ENCODE measurements at places on chromosomes 5 and 9. TPM values are rescaled to one million over a fixed set of nuclear protein-coding genes. Genes with fewer than 3 reads are reported as not detected.

GRCh38 chr9:124355039-124355940 is 60.0 kb downstream of the PSMB7 start:
- no peak for DNase-seq

Gene OMD
- total RNA-seq, result 2.5 TPM

GRCh38 chr5:56522960-56523359 is 289.8 kb upstream of the ANKRD55 start:
- no peak for DNase-seq

DNA sequence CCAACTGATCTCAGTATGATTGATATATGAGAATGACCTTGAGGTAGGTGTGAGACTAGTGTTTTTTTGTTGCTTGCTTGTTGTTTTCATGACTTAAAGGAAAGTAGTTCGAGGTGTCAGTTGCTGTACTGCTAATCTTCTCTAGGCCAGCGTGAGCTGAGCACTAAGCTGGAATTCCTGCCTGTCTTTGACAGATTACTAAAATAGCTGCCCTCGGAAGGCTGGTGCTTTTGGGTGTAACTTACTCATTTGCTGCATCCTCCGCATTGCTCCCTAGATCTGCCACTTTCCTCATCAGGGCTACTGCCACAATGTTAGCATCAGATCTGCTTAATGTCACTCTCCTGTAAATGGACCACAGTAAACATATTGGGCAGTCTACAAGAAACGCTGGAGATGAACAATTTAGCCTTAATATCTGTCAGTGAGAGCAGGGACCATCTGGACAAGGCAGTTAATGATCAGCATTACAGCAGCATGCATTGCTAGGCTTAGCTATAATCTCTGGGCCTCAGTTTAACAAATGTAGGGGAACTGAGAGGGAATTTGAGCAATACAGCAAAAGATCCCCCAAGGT is 106.6 kb upstream of the CDH6 start:
- DNase-seq, result no peak

DNA sequence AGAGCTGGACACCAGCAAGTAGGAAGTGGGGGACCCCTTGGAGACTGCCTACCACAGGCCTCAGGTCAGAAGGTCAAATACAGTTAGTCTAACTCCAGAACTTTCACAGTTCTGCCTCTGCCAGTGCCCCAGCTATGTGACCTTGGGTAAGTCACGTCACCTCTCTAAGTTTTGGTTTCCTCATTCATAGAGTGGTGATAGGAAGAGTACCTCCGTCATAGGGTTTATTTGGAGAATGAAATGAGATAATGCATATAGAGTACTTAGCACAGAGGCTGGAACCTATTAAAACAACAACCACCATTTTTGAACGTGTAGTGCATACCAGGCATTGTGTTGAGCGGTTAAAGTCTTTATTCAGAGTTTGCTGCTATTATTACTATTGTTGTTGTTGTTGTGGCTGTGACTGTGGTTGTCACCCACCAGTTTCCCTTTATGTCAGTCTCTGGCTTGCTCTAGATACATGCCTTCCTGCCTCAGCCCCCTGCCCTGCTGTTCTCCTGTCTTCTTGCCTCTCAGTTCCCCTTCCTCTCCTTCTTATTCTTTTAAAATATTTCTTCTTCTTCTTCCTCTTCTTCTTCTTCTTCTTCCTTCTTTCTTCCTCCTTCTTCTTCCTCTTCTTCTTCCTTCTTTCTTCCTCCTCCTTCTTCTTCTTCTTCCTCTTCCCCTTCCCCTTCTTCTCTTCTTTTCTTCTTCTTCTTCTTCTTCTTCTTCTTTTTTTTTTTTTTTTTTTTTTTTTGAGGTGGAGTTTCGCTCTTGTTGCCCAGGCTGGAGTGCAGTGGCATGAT is 67.8 kb downstream of the RALGPS1 start:
- no peak for DNase-seq

Gene TRIM36
- 98.4 TPM for total RNA-seq

DNA sequence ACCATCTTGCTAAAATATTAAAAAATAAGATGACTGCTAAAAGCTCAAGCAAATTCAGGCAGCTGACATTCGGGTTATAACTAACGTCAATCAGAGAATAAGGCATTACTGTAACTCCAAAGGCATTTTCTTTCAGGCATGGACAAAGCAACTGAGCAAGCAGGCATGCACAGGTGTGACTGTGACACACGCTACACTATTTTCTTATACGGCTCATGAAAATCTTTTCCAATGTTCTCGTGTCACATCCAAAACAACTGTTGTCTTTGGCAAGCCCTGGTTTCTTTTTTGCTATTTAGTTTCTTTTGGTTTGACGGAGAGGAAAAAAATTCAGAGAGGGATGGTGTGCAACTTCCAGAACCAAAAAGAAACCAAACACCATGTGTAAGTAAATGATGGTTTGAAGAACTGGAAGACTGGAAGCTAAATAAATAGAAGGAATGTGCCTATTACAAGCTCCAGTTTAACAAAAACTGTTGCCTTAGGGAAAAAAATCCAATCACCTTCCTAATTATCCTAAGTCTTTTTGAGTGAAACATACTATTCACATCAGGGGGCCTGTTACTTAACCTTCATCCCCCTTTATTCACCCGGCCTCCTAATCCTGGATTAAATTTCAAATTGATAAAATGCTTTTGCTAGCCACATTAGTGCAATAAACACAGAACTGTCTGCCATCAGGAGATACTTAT is 277.6 kb downstream of the PSAT1 start:
- DNase-seq, result no peak

GRCh38 chr5:72288924-72289323 is 31.1 kb downstream of the MRPS27 start:
- peak; percentile 15 for DNase-seq

DNA sequence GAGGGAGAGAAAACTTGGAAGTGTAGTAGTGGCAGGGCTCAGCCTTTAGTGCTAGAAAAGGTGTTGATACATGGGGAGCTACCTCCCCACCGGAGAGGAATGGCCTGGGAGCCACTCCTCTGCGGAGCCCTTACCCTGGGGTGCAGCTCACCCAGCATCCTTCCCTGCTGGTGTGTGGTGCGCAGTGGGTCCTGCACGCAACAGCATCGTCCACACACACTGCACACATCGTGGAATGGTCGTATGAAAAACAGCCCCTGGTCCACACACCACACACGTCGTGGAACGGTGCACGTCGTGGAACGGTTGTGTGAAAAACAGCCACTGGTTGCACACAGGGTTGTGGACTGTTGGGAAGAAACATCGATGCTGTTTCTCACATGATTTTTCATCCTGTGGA is 16.1 kb upstream of the AHRR start:
- DNase-seq, result no peak

DNA sequence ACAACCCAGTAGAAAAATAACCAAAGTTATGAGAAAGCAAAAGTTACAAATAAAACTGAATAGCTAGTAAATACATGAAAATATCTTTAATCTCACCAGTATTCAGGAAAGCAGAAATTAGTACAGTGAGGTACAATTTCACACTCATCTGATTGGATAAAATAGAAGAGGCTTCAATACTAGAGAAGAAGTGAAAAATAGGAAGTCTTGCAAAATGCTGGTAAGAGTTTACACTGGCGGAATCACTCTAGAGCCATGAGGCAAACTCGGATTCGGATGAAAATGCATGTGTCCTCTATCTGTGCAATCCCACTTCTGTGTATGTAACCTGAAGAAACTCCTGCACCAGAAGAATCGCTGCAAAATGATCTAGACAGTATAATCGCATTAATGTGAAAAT is 128.9 kb downstream of the CCDC192 start:
- no peak for DNase-seq

GRCh38 chr5:157473383-157474320 is 13.6 kb downstream of the NIPAL4 start:
- no peak for DNase-seq

DNA sequence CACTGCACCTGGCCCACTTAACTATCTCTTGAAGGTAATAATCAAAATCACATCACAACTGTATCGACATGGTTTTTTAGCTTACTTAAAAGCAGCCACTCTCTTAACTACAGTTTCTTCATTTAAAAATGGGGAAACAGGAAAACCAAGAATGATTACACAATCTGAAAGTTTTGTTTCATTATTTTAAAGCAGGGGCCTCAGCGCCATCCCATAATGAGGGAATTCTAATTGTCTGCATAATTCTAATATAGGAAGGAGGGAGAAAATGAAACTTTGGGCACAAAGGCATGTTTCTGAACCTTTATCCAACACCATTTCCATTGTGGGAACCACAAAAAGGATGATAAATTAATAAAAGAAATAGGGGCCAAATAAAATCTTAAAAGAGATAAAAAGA is 7.6 kb downstream of the HACD4 start:
- DNase-seq, result no peak

- no peak for DNase-seq
These were observed 516.1 kb downstream of the ANXA1 start for GRCh38 chr9:73667749-73668148.

DNA sequence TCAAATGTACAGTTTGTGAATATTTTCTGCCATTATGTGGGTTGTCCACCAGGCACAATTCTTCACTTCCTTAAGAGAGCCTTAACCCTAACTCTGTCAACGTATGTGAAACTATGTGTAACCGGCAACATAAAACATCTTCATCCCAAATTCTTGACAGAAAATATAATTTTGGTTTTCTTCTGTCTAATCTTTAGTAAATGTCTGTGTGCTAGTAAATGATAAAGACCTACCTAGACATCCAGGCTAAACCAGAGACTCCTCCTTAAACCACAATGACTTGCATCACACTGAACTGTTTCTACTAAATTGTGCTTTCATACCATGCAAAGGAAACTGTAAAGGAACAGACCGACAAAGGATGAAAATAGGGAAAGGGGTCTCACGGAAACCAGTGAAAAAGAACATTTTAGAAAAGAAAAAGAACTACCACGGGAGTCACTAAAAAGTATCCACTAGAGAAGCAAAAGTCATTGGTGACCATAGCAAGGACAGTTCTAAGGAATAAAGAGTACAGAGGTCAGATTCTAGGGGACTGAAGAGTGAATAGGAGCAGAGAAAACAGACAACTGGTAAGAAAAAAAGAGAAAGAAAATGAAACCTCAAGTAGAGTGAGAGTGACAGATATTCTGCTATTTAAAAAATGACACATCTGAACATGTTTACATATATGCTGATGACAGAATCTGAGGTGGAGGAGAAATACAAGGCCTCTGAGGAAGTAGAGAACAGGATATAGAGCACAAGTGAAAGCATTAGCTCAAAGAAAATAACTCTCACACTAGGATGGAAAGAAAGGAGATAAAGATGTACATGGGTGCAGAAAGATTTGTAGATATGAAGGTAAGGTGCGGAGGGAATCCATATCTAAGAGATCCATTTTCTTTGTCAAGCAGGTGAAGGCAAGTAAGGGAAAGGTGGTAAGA is 49.4 kb downstream of the FNIP1 start:
- no peak for DNase-seq

Gene MEIKIN
- 1.7 TPM for total RNA-seq

Gene IFNA2
- not detected for total RNA-seq

- DNase-seq, result no peak
These were observed 623.7 kb downstream of the BNC2 start for GRCh38 chr9:16246785-16247184.

GRCh38 chr5:109049565-109049964 is 301.9 kb downstream of the FER start:
- no peak for DNase-seq

Gene LCN2
- total RNA-seq, result not detected

DNA sequence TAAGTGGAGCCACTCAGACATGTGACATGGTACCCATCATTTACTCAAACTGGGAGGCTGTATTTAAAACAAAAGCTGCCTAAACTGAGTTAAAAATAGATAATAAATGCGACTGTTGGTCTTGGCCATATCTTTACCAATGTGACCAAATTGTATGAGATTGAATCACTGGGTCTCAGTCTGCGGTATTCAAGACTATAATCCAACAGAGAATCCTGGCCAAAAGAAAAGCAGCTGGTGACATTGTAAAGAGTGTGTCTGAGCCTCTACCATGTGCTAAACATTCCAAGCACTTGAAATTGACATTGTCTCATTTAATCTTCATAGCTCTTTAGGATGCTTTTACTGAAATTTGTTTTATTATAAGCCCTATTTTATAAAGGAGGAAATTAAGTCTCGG is 282.6 kb downstream of the ZNF608 start:
- DNase-seq, result no peak

Gene ARL14EPL
- total RNA-seq, result not detected

- DNase-seq, result no peak
These were observed 63.5 kb downstream of the ZNF474 start for GRCh38 chr5:122192497-122193496.

Gene RNF208
- 1.4 TPM for total RNA-seq

All from occipital lobe (tissue), 3 donors.